CD4-positive, alpha-beta T cell treated with Interferon alpha-2 for 1 hour (primary cell): ENCODE measurements at places on chromosomes 7 and 10.
A peak's percentile ranks its signal among the peaks of the same experiment; 100 is the strongest.

- no peak for DNase-seq
Measured at GRCh38 chr7:101235522-101235921, 2.1 kb downstream of the CLDN15 start.

GRCh38 chr7:47940088-47941013 lies 7.9 kb downstream of the PKD1L1 start:
- no peak for DNase-seq

GRCh38 chr7:17690030-17690429 lies 250.3 kb downstream of the SNX13 start:
- peak; percentile 4 for DNase-seq

DNA sequence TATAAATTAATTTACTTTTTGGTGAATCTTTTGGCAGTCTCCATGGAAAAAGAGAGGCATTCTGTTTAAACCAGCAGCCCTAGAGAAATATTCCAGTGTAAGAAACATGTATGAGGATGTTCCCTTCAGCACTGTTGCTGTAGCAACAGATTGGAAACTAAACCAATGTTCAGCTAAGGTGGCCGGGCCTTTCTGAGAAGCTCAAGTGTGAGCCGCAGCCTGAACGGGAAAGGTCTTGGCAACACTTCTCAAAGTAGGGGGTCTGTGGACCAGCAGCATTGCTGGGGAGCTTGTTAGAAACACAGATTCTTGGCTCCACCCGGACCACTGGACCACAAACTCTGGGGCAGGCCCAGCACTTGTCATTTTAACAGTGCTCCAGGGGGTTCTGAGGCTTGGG lies 36.2 kb downstream of the RAMP3 start:
- no peak for DNase-seq

- DNase-seq, result no peak
Measured at GRCh38 chr7:6528401-6529130, 22.7 kb downstream of the GRID2IP start.

DNA sequence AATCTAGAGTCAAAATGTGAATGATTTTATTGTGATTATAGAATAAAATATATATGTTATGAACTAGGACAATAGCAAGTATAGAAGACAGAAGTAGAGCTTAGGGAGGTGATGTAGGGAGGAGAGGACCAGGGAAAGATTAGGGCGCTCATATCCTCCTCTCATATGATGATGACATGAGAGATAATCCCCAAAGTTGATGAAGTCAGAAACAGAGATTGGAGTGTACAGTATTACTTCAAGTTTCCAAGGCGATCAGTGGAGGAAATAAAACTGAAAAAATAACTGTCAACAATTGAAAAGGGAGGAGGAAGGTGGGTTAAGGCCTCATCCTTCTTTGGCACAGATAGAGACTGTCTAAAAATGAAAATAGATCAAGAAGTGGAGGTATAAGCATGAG lies 14.9 kb downstream of the MACROH2A2 start:
- DNase-seq, result no peak

GRCh38 chr7:24059775-24060174 lies 224.2 kb upstream of the NPY start:
- DNase-seq, result no peak

DNA sequence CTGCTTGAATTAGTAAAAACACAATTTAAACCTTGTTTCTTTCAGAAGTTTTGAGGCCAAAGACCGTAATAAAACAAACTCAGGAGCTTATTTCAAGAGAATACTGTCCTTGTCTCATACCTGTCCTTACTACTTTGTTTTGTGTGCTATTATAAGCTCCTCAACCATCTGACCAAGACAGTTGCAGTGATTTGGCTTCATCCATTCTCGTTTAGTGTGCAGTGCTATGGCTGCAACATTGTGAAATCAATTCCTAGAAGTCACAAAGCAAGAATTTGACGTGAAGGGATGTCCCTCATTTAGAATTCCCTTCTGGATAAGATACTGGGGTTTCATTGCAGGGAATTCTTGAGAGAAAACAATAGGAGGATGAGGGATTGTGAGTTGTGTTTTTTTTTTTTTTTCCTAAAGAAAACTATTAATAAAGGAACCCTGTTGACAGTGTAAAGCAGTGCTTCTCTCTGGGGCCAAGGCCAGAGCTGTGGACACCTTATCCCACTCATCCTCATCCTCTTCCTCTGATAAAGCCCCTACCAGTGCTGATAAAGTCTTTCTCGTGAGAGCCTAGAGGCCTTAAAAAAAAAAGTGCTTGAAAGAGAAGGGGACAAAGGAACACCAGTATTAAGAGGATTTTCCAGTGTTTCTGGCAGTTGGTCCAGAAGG lies at the start of gene OIT3:
OIT3 (plus strand) TSS at position 604 of the 663 bp plus-strand sequence. CDS start 60 bp downstream, outside the sequence.
- DNase-seq, result no peak

- no peak for DNase-seq
Measured at GRCh38 chr10:121983852-121984251, 5.1 kb upstream of the TACC2 start.

DNA sequence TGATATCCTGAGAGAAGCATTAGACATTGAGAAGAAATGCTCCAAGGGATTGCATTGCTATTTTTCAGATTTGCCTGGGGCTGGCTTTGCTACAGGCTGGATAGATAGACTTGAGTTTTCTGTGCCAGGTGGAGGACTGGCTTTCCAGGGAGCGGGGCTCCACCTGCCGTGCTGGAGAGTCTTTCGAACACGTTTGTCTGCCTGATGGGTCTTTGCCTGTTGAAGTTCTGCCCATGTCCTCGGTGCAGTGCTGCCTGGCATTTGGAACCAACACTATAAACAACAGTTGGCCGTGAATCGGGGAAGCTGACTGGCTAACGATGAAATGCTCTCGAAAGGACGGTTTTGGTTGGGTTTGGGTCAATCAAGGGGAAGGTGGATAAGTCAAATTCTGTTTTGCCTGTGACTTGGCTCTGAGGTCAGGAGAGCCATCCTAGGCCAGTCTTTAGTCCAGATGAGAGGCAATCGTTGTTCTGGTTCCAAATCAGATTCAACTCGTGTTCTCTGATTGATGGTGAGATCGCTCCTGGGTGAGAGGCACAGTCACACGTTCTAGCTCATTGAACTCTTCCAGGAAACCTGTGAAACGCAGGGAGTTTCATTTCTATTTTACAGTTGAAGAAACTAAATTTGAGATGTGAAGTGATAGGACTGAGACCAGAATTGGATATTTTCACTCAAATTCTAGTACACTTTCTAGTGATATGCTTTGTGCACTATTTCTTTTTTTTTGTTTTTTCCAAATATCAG lies 599.0 kb downstream of the TYW1 start:
- DNase-seq, result no peak

GRCh38 chr10:11595395-11595692 lies 16.1 kb downstream of the USP6NL start:
- DNase-seq, result no peak

DNA sequence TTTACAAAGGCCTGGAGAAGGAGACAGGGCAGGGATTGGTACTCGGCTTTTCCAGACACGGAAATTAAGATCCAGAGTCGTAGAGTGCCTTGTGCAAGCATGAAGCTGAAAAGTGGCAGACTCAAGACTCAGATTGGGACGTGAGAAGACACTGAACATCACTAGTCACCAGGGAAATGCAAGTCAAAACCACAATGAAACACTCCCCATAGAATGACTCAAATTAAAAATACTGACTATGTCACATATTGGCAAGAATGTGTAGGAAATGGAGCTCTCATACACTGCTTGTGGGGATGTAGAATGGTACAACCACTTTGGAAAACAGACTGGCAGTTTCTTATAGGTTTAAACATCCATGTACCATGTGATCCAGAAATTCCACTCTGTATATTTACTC lies 472.0 kb downstream of the RPS24 start:
- no peak for DNase-seq

GRCh38 chr7:15782656-15783055 lies 96.2 kb upstream of the MEOX2 start:
- DNase-seq, result no peak

- DNase-seq, result no peak
Measured at GRCh38 chr7:83861-84632, 108.3 kb upstream of the FAM20C start.

DNA sequence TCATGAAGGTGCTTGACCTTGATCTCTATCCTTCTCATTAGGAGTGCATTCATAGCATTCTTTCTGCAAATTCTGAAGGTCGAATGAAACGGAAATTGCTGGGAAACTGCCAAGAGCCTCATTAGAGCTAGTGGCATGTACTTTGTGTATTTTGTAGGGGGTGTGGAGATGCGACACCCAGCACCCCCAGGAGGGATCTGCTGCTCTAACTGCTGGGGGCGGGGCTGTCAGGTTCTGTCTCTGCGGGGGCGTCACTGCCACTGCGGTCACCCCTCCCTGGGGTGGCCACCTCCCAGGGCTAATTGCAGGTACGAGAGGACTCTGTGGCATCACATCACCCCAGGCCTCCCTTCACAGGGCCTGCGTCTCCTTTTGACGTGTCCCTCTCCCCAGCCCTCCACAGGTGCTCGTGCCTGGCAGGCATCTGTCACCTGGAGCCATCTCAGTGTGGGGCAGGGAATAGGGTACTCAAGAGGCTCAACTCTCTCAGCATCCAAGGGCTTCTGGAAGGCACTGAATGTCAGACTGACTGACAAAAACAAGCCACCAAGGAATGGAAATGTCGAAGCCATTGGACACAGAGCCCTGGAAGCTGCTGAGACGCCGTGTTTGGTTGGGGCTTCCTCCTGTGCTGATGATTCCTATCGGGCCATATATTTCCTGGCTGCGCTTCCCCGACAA lies 151.1 kb downstream of the ACTR3B start:
- DNase-seq, result no peak

DNA sequence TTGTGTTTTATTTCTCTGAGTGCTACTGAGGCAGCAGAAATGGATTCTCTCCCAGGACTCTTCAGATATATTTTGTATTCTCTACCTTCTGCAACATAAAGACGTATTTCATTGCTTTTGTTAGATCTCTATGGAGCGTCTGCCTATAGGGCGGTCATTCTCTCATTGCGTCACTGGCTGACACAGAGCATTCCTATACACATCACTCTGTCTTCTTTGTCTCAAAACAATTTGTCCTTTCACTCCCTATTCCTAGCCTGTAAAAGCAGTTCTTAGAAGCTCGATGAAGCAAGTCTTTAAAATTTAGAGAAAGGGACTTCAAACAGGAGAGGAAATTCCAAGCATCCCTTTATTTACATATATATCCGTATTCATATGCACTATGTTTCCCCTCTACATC lies 120.6 kb downstream of the CPED1 start:
- no peak for DNase-seq

DNA sequence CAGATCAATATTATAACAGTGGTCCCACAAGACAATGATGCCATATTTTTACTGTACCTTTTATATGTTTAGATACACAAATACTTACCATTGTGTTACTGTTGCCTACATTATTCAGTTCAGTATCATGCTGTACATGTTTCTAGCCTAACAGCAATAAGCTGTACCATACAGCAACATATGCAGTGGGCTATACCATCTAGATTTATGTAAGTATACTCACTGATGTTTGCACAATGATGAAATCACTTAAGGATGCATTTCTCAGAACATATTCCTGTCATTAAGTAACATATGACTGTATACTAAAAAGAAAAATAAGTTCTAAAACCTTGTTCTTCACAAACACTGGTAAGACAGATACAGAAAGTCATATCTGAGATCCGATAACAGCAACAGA lies 468.6 kb upstream of the SEMA3A start:
- DNase-seq, result no peak

- DNase-seq, result no peak
Measured at GRCh38 chr7:94849636-94850208, 57.7 kb upstream of the PPP1R9A start.

DNA sequence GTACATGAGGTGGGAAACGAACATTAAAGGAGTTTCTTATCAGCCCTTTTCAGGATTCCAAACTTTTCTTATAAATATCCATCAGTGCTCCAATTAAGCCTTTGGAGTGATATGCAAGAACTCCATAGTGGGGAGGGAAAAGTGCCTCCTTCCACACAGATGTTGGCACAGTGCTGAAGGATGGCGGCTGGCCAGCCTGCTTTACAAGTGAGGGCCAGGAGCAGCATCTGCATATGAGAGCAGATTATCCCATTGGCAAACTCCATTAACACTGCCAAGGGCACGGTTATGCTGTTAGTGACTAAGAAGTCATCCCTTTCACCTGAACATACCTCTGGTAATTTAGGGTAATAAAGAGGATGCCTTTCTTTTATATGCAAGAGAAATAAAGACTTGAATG lies 543.1 kb downstream of the CNTNAP2 start:
- DNase-seq, result no peak

DNA sequence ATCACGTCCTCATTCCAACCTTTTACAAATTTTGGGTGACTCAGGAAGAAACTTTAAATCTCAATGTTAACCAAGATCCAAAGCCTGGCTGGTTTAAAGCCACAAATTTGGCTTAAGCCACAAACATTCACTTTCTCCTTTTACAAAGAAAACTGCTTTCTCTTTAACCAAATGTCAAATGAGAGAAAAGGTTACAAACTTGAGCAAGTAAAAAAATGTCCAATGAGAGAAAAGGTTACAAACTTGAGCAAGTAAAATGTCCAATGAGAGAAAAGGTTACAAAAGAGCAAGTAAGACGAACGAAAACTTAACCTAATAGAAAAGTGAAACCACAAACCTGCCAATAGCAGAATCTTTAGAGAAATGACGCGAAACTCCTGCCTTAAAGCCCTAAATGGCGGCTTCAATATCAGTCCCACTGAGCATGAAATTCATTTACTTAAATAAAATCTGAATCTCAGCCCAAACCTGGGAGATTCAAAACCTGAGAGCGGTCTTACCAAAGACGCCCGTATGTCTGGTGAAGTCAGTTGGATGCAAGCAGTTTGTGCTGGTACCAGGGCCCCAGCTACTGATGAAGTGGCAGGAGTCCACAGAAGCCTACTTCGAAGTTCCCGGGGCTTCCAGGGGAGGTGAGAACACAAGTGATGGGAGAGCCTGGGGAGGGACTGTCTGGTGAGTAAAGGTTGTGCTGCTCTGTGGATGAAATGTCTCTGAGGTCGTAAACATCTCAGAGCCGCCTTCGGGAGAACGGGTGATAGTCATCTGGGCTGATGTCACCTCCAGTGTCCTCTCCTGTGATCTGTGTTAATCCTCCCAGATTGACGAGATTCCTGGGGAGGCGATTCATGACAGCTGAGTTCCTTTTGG lies 74.6 kb downstream of the PAXIP1 start:
- DNase-seq, result peak; percentile 57

DNA sequence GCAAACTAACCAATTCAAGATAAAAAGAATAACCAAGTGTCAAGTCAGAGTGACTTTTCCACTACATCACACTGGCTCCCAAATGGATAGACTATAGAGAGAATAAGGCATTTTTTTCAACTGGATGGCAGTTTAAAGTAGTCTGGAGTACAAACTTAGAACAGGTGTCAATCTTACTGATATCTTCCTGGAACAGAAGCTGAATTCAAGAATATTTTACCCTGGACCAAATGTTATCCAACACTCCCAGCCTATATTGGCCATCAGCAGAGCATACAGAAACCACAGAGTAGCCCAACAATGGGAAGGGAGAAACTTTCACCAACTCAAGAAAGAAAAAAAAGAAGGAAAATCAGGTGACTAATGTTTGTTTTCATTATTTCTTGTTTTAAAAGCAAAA lies 11.5 kb downstream of the IDE start:
- no peak for DNase-seq

GRCh38 chr7:40643664-40644063 lies 508.9 kb downstream of the SUGCT start:
- no peak for DNase-seq
